ENCODE measurements at places on chromosomes 12 and 14.

DNA sequence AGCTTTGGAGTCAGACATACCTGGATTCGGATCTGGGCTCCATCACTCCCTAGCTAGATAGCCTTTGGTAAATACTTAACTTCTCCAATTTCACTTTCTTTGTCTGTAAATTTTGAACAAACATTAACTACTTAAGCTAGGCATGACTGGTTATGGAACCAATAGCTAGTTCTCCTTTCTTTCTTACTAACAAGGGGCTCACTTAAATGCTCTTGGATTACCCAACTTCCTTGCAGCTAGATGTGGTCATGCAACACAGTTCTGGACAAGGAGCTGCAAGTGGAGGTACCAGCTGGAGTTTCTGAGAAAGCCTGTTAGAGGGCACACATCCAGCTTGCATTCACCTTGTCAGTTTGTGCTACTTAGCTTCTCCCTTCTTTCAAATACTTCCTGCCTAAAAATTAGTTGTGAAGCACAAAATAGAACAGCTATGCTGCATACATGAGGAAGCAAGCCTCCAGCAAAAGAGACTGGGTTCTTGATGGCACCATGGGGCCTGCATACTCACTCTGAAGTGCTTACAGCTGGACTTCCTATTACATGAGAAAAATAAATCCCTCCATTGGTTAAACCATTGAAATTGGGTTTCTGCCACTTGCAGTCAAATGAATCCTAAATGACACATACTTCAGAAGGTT is 210.1 kb upstream of the EEA1 start:
- no peak for DNase-seq

DNA sequence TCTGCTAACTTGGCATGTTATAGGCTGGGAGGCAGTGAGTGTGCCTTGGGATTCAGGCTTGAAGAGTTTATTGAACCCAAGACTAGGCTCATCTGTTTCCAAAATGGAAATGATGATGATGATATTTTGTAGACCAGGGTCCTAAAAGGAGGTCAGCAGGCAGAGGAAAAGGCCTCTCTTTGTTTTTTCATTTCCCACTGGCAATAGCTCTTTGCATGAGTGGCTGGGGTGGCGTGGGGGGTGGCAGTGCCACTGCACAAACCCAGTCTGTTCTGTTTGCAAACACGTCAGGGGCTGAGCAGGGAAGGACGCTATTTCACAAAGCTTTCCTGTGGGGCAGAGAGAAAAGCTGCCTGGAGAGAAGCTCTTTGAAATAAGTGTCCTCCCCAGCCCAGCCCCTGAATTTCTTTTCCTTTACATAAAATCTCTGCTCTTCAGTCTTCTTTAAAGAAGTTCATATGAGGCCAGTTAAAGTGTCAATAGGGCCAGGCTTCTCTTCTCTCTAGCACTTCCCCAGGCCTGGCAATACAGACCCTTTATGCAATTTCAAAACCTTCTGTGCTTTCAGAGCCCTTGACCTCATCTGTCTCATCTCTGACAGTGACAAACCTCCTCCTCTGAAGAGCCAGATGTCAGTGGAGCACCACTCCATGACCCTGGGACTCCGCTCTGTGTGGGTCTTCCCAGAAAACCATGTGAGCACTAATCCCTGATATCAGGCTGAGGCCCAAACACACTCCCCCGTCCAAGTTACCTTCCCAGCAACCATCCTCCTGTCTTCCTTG is 72.8 kb downstream of the ZNF664 start:
- DNase-seq = no peak

GRCh38 chr12:133026996-133027395 is 10.3 kb upstream of the ZNF84 start:
- no peak for DNase-seq

- no peak for DNase-seq
Observed at GRCh38 chr14:103628221-103628683, 759 bp upstream of the KLC1 start.

GRCh38 chr12:101209319-101210302 is at the start of gene SLC5A8:
Gene SLC5A8, minus strand, starts transcription at chr12:101210238. Its CDS starts 390 bp downstream, at chr12:101209848.
- peak; percentile 46 for DNase-seq

GRCh38 chr14:21106176-21106497 is 5.3 kb downstream of the TMEM253 start:
- DNase-seq = no peak

DNA sequence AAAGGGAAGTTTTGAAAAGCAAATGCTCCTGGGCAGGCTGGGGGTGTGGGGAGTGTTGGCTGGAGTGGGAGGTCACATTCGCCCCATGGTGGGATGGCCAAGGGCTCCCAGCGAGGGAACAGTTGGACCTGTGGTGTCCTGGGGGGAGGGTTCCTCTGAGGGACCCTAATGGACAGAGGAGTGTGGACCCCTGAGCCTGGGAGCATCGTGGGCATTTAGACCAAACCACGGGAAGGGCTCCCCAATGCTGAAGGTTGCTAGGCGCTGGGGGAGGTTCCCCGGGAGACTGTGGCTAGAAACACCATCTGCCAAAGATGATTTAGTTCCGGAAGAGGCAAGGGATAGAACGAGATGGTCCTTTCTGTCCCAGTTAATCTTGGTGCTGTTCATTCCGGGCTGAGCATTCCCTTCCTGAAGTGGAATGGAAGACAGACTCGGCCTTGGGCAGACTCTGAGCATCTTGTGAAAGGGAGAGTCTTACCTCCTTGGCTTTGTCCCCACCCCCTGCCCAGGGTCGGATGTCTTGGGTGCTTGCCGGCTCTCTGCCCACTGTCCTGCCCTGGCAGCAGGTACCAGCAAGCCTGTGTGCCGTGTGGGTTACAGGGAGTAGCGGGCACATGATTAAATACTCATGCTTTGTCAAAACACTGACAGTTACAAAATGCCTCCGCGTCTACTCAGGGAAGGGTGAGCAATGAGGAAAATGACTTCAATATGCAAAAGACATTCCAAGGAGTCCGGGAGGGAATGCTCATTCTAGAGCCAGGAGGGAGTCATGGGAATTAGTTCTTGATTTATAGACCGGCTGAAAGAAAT is 215.9 kb downstream of the CACNA1C start:
- no peak for DNase-seq

DNA sequence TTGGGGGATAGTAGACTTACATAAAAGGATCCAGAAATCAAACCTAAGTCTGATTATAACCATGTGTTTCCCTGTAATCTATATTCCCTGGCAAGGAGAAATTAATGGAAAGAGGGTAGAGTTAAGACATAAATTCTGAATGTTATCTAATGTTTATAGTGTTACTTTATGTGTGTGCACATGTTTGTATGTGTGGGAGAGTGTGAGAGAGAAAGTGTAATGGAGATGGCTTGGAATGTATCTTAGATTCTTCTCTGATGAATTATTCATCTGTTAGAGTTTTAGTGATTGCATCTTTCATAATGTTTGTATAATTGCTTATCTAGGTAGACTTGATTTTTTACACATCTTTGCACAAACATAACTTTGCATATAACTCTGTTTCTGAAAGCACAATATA is 490.9 kb downstream of the FLRT2 start:
- no peak for DNase-seq

DNA sequence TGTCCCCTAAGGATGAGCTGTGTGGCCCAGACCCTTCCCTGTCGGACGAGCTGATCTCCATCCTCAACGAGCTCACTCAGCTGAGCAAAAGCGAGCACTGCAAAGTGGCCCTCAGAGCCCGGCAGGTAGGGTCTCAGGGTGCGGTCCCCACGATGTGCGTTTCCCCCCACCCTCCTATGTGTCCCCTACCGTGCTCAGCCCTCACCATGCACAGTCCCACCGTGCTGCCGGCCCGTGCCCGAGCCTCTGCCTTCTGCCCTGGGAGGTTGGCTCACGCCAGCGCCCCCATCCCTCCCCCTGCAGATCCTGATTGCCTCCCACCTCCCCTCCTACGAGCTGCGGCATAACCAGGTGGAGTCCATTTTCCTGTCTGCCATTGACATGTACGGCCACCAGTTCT is 86.6 kb downstream of the FOXN4 start:
- no peak for DNase-seq

- DNase-seq = no peak
Observed at GRCh38 chr12:6425590-6426531, 18.9 kb upstream of the CD27 start.

- DNase-seq = no peak
Observed at GRCh38 chr12:32651151-32651955, 27.7 kb upstream of the DNM1L start.

GRCh38 chr14:77421201-77421600 is 2.1 kb downstream of the NOXRED1 start:
- no peak for DNase-seq

DNA sequence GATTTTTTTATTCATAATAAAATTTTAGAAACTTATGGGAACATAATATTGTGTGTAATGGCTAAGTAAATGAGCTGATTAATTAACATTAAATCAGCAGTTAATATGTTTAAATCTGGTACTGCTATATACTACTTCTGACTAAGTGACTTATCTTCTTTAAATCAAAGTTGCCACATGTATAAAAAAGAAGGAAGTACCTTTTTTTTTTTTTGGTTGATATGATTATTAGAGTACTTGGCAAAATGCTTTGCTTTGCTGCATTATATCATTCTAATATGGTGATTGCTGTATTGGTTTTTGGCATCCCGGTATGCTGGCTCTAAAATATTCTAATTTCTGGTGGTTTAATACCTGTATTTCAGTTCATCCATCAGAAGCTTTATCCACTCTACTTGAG is 319.1 kb upstream of the RGS6 start:
- DNase-seq = no peak

DNA sequence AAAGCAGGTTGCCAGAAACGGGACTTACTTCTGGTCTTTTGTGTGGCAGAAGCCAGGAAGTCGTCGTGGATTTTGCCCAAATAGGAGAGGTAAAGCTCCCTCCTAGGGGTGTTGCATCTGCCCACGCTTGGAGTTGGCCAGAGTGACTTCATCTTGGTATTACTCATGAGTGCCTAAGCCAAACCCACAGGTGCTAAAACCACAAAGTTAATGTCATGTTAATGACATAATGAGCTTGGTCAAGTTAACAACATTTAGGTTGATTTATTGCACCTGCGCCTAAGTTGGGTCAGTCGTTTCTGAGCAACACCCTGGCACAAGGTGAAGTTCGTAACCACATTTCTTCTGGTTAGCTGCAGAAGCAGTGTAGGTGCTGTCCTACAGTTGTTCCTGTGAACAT is 225.2 kb downstream of the FUT8 start:
- no peak for DNase-seq

- no peak for DNase-seq
Observed at GRCh38 chr12:65902500-65902899, 78.2 kb downstream of the HMGA2 start.

- peak; percentile 32 for DNase-seq
Observed at GRCh38 chr14:91996948-91997371, 42.9 kb downstream of the TRIP11 start.

DNA sequence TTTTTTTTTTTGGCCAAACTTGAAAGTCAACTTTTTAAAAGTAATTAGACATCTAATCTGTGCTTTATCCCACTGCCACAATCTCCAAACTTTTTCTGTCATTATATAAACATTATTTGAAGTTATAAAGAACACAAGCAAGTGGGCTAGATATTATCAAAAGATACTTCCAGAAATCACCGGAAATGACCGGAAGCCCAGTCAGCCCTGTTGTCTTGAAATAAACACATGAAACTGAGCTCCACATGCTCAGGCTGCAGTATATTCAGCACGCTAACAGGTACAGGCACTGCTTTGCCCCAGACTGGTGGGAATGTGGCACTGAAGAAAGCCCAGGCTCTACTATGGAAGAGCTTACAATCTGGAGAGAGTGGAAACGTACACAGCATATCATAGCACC is 158.9 kb upstream of the PLEKHG7 start:
- DNase-seq = no peak

DNA sequence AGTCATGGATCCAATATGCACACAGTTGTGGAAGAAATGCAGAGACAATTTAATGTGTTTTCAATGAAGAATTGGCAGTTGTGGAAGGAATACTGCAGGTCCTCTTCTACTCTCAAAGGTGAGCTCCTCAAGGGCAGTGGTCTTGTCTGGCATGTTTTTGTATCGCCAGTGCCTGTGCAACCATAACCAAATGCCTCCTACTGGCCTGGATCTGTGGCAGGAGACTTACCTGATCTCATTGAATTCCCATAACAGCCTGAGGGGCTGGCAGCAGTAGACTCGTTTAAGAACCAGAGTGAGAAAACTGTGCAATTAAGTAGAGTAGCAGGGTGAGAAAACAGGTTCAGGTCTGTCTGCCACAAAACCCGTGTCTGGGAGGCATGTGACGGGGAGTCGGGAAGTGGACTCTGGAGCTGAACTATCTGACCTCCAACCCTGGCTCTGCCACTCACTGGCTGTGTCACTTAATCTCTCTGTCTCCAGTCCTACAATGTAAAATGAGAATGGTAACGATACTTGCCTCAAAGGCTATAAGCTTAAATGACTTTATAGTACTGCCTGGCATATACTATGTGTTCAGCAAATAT is 268.2 kb upstream of the SSTR1 start:
- no peak for DNase-seq

- no peak for DNase-seq
Observed at GRCh38 chr12:130334399-130334798, 3.3 kb upstream of the PIWIL1 start.

- DNase-seq = no peak
Observed at GRCh38 chr12:93805736-93806141, 128.6 kb downstream of the CRADD start.

DNA sequence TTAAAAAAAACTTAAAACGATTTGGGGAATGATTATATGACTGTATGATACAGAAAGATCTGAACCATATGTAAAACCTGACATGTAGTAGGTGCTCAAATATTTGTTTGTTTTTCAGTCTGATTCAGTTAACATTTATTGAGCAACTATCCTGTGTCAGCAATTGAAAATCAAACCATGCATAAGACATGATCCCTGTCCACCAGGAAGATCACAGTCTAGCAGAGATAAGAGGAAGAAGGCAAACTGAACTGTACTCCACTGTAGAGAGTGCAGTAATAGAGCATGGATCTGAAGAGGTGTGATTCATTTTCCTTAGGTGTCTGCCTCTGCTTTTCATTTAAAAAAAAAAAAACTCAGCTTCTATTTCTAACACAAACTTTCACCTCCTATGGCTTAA is 7.9 kb upstream of the AK7 start:
- no peak for DNase-seq

DNA sequence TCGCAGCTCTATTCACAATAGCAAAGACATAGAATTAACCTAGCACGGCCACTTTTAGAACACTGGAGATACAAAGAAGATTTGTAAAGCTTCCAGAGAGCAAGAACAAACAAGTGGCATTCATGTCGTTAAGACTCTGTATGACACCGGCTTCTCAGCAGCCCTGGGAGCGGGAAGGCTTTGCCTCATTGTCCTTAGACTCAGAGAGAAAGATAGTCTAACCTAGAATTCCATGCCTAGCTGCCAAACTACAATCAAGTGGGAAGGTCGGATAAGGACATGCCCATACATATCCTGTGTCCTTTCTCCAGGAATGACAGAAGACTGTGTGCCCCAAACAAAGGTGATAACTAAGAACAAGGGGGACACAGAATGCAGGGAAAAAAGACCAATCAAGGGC is 1038.3 kb downstream of the BCL11B start:
- DNase-seq = no peak

DNA sequence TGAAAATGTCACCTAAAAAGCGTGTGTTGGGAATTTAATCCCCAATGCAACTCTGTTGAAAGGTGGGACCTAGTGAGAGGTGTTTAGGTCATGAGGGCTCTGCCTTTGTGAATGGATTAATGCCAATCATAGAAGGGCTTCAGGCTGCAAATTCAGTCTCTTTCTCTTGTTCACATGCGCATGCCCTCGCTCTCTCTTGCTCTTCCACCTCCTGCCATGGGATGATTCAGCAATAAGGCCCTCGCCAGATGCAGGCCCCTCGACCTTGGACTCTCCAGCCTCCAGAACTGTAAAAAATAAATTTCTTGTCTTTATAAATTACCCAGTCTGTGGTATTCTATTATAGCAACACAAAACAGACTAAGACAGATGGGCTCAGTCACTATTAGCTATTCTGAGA is 55.4 kb downstream of the PLXNC1 start:
- no peak for DNase-seq
